Stimulated activated CD4-positive, alpha-beta T cell treated with anti-CD3 and anti-CD28 coated beads, Interleukin-15, amount 100 ng/mL, for 1 hour (primary cell): ENCODE measurements at places on chromosomes 2 and 18.

DNA sequence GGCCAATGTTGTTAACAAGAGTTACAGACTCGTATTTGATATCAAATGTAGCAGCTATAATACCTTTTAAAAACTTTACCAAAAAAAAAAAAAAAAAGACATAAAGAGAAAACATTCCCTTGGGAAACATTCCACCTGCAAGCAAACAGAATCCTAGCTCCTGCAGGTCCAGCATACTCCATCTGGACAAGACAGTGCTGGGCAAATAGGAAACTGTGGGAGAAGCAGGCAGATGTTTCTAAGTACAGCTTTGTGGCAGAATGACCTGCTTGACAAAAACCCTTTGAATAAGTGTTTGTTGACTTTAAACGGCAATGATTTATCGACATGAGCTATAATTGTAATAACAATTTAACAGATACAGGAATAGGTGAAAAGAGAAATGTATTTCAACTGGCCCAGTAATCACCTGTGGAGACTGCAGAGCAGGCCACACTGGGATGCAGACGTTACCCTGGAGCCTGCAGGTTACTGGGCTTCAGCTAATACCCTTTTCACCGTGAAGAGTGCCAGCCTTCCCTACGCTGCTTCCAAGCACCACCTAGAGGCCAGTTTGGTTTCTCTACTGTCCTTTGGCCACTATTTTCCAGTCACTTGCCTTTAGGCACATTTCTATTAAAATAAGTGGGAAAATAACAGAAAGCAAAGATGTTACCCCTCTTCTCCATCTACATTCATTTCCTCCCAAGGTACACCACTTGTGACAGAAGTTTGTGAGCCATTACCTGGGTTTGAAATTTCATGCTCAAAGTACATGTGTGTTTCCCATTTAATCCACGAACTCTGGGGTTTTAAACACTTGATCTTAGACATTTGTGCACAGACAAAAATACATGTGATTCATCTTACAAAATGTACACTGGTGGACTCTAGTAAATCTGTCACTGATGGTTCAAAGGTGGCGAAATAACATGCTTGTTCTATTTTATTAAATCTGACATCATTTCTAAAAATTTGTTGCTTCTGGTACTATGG is 96.9 kb upstream of the ZNF397 start:
- DNase-seq: no peak

DNA sequence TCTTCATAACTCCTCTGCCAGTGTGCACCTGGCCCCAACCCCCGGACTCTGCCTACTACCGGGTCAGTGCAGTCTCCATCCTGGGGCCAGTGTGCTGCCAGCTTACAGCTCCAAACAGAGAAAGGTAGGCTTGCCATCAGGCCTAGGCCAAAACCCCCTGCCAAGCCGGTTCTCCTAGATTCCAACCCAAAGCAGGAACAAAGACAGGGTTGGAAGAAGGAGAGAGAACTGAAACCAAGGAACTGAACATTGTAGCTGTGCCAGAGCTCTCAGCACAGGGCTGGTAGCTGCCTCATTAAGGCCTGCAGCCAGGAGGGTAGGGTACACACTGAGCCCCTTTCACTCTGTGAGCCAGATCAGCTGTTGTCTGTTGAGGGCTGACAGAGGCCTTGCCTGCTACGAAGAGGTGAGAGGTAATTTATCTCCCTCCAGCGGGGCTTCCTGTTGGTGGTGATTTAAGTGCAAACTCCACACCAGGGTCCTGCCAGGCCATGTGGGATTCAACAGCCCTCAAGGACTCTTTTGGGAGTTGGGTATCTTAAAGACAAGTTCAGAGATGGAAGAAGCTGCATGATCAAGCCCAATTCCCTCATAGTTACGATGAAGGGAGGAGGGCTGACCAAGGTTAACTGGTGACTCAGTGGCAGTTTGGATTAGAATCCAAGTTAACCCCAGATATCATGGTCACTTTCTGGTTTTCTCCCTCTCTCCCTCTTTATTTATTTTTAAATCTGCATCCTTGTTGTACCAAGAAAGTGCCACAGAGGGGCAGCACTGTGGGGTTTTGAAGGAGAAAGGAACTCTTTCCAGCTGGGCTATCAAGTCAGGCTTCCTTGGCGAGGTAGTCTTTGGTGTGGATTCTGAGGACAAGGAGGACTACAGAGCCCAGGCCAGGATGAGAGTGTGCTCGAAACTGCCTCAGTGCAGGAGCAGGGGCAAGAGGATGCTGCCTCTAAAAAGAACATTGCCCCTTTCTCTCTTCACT is 48.1 kb downstream of the CYRIA start:
- no peak for DNase-seq

DNA sequence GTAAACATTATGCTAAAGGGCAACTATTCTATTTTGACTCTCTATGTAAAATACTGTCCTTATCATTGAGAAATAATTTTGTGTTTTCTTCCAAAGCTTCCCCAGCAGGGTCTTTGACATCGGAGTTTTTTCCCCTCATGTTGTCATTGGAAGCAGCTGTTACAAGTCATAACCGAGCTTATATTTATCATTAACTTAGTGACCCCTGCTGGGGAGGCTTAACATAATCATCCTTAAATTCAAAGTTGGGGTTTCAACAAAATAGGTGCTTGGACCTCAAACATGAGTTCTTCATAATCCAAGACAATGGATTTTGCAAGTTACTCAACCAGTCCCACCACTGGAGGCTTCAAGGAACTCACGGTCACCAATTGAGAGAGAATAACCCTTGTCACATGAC is 330.9 kb downstream of the DCC start:
- no peak for DNase-seq

DNA sequence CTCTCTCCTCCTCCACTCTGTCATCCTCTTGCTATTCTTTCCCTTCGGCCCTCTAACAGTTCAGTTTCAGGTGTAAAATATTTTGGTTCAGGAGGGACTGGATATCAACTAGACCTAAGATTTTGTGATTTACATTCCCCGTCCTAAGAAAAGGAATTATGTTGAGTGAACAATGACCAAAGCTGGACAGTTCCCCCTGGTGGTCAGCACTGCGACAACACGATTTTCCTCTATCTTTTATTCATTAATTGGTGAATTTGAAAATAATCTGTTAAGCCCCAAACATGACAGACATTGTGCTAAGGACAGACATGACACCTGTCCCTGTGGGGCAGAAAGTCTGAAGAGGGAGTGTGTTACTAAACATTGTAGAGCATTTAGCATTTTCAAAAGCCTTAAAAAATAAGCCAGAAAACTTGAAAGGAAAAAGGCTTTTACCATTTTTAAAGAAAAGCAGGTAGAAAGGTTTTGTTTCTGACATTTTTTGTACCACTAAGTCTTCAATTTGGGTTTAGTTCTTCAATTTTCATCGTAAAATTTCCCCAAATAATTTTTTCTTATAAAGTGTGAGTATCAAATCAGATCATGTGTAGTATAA is 28.4 kb upstream of the GTF2A1L start:
- no peak for DNase-seq

GRCh38 chr2:121185571-121186074 is 99.4 kb downstream of the TFCP2L1 start:
- no peak for DNase-seq

DNA sequence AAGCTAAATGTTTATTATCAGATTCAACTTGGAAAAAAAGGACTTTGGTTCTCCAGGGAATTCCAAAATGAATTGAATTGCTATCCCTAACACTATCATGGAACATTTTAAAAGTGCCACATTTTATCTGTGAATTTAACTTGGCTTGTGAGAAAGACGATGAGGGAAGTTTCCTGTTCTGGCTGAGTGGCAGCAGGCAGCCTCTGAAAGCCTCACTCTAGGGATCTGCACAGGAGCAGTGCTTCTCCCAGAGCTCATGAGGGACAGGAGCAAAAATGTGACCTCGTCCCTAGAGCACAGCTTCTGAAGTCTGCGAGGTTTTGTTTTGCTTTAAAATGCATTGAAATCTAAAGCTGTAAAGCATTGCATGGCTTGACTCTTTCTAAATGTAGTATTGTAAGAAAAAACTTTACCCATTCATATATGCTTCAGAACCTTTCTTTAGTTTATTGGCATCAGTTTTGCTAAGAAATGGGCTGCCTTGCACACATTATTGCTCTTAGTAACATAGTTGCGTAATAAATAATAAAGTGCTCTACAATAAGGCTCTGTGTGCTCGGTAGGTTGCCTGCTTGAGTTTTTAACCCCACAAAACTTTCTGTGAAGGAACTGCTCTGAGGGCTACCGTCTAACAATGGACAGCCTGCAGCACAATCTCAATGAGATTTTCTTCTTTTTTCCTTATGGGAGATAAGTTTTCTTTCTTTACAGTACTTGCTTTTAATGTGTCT is 136.2 kb upstream of the CDCA7 start:
- DNase-seq: no peak

GRCh38 chr2:73699437-73699836 is 37.7 kb downstream of the TPRKB start:
- DNase-seq: no peak

DNA sequence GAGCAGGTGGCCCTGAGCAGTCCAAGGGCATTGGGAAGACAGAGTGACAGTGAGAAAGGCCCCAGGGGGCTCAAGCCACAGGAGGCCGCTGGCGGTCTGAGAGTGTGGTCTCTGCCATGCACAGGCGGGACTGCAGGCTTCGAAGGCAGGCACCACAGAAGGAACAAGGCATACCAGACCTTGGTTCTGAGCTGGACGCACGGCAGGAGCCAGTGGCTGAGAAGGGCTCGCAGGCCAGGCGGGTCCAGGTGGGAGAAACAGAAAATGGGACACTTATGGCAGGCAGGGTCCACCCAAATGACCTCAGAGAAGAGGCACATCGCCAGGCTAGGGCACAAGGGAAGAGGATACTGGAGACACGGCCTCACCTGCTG is 14.9 kb downstream of the HJURP start:
- no peak for DNase-seq

DNA sequence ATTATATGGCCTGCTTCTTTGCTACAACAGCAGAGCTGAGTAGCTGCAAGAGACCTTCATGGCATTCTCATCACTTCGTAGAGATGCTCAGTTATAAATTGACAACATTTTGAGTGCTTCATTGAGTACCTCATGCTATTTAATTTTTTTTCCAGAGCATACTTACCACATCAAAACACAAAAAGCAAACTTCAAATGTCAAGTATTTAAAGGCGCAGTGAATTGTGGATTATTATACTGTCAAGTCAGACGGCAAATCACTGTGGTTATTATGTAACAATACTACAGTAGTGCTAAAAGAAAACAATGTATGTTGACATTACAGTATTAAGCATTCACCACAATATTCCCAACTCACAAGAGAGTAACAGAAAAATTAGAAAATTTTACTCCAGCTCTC is 12.5 kb downstream of the ZC3H8 start:
- DNase-seq: no peak

GRCh38 chr2:26477126-26477910 is 606 bp downstream of the OTOF start:
- DNase-seq: no peak

DNA sequence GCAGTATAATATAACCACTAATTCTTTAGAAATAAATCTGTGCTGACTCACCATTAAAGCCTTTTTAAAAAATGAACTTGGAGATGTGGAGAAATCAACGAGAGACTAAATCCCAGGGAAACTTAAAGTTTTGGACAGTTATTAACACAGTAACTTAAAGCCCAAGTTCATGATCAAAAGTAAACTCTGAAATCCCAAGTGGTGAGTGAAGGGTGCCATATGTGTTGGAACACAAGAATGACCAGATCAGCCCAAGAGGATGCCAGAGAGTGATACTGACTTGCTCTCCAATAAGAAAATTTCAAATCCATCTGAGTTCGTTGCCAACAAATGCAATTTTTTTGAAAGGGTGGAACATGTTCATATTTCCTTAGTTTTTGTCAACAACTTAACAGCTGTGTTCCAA is 838.1 kb upstream of the ACVR2A start:
- DNase-seq: no peak

- no peak for DNase-seq
These were observed 222.6 kb upstream of the LRRTM1 start for GRCh38 chr2:80527119-80527518.

DNA sequence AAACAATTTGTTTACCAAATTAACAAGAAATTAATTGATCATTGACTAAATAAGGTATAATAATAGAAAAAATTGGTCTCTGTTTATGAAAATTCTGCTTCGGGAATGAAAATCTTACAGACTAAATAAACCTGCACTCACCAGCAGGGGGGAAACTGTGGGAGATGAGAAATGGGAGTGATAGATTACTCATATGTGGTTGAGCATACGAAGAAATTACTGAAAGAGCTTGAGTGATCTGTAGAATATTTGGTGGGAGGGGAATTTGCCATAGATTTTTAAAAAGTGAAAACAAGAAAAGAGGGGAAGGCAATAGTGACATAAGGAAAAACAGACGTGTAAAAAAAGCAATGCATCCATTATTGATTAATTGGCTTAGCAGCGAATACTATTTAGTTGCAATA is 2.2 kb downstream of the HMSD start:
- no peak for DNase-seq

GRCh38 chr2:118881490-118882129 is 34.2 kb upstream of the EN1 start:
- DNase-seq: peak; percentile 22

- no peak for DNase-seq
These were observed 68.1 kb downstream of the PARD6G start for GRCh38 chr18:80178935-80179818.

GRCh38 chr2:11617984-11618707 is 51.8 kb downstream of the NTSR2 start:
- DNase-seq: no peak

DNA sequence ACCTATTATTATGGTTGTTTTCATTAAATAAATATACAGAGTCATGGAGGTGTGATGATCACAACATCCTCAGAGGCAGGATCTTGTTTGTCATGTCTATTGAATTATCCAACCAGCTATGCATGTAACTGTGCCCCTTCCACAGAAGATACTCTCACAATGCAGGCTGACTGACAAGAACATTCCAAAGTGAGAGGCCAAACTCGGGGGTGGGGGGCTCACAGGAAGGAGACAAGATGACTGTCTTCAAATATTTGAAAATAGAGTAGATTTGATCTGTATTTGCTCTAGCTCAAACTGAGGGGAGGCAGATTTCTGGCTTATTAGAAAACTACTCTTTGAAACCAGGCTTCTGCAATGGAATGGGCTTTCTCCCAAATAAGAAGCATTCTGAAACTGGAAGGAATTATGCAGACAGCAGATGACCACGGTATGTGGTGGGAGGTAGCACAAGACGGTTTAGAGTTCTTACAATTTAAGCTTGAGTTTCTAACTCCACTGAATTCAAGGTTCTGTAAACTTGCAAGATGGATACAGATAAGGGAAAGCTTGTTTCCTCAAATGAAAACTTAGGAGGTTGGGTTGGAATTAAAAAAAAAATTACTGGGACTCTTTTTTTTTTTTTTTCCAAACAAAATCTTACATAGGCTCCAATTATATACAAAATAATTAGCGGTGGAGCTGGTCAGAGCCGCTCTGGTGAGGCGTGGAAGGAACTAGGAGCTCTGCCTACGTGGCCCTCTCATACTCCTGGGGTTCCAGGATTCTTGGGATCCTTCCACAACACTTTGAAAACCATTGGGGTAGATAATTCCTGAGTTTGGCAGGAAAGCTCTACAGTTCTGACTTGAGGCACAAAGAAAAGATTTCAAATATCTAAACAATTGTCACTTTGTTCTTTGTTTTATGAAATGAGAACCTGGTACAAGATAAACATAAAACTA is 79.3 kb downstream of the PLA2R1 start:
- no peak for DNase-seq

GRCh38 chr2:155714983-155715382 is 617.5 kb downstream of the NR4A2 start:
- DNase-seq: no peak

- DNase-seq: no peak
These were observed 1.4 kb upstream of the CAPN10 start for GRCh38 chr2:240585101-240585500.

- no peak for DNase-seq
These were observed 887.9 kb downstream of the NRXN1 start for GRCh38 chr2:50143822-50144575.
